Kidney (tissue), 22 donors: ENCODE measurements at places on chromosomes 1 and 21. TPM values are rescaled to one million over a fixed set of nuclear protein-coding genes. Genes with fewer than 3 reads are reported as not detected.
A peak's percentile ranks its signal among the peaks of the same experiment; 100 is the strongest.

DNA sequence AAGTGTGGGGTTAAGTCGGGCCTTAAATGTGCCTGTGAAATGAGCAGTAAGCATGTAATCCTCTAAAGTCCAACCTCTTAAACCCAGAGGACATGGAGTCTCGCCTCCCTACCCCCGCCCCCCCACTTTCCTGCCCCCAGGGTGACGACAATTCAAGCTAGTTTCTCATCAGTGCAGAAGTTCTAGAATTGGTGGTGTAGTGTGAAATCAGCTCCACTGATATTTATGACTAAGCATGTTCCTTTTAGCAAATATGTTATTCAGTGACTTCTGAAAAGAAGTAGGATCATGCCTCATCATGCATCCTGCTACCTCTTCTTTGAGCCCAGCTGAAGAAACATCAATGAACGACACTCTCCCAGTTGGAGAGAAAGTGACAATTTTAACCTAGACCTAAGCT is 2.6 kb upstream of the ABCB10 start:
- H3K27me3 ChIP-seq = no peaks in the 10 kb centered on the region
- H3K4me1 ChIP-seq = peaks cover 15% of the 10 kb centered on the region
- no peak for DNase-seq

DNA sequence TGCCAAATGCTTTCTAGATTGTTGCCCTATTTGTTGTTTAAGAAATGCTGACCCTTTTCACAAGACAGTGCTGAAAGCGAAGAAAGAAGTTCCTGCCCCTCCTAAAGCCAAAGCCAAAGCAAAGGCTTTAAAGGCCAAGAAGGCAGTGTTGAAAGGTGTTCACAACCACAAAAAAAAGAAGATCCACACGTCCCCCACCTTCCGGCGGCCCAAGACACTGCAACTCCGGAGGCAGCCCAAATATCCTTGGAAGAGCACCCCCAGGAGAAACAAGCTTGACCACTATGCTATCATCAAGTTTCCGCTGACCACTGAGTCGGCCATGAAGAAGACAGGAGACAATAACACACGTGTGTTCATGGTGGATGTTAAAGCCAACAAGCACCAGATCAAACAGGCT is 55.7 kb downstream of the PSMG1 start:
- DNase-seq = no peak
- no peak overlapping the region for H3K4me3 ChIP-seq
- H3K27ac ChIP-seq = no peak overlapping the region
- H3K27me3 ChIP-seq = no peaks in the 10 kb centered on the region
- no peaks in the 10 kb centered on the region for H3K4me1 ChIP-seq
- H3K36me3 ChIP-seq = no peaks in the 10 kb centered on the region

DNA sequence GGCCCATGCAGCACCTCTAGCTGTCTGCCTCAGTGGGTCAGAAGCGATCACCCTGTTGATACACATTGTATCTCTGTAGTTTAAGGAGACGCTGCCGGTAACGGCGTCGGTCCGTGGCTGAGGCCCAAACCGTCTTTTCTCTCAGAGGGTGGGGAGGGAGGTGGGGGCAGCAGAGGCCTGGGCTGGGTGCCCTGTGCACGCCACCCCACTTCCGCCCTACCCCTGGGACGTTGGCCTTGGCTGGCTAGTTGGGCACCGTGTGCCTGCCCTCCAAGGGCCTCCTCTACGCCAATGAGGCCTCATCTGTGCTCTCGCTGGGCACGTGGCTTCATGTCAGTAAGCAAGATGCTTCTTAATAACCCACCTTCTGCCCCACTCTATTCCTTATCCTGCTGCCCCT is 9.4 kb downstream of the ZC3H12A start:
- H3K27ac ChIP-seq = no peak overlapping the region
- peaks cover 24% of the 10 kb centered on the region for H3K36me3 ChIP-seq

DNA sequence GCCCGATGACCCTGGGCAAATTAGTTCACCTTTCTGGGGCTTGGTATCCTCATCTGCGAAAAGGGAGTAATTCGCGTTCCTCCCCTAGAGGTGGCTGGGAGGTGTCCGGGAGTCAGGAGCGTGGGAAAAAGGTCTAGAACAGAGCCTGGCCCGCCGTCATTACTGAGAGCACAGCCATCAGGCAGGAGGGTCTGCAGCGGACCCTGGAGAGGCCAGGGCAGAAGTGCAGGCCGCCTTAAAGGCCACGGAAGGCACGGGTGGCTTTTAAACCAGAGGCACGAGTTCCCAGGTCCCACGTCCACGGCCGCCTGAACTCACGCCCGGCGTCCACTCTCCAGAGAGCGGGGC is 850 bp downstream of the PANK4 start:
- H3K4me1 ChIP-seq = peaks cover 28% of the 10 kb centered on the region
- DNase-seq = no peak
- peak overlapping the region; percentile 67 for H3K4me3 ChIP-seq
- H3K27ac ChIP-seq = peak overlapping the region; percentile 32

GRCh38 chr21:41631564-41632461 is 123.9 kb upstream of the TMPRSS2 start:
- H3K4me1 ChIP-seq = peaks cover 9% of the 10 kb centered on the region
- H3K4me3 ChIP-seq = no peak overlapping the region
- H3K36me3 ChIP-seq = no peaks in the 10 kb centered on the region
- DNase-seq = peak; percentile 92

- H3K27ac ChIP-seq = no peak overlapping the region
- H3K4me3 ChIP-seq = no peak overlapping the region
- no peaks in the 10 kb centered on the region for H3K4me1 ChIP-seq
- DNase-seq = no peak
These were observed 9.8 kb upstream of the SLC19A1 start for GRCh38 chr21:45551783-45552695.

- no peaks in the 10 kb centered on the region for H3K36me3 ChIP-seq
- peaks cover 4% of the 10 kb centered on the region for H3K27me3 ChIP-seq
- peaks cover 6% of the 10 kb centered on the region for H3K4me1 ChIP-seq
- no peak overlapping the region for H3K27ac ChIP-seq
- H3K4me3 ChIP-seq = no peak overlapping the region
- no peak for DNase-seq
These were observed 2.7 kb downstream of the DUSP10 start for GRCh38 chr1:221739018-221739676.

The RORC gene
- total RNA-seq = 19.1 TPM

The SFT2D2 gene
- total RNA-seq = 89.3 TPM
